ENCODE measurements at places on chromosomes 1 and 21.
A peak's percentile ranks its signal among the peaks of the same experiment; 100 is the strongest.

GRCh38 chr1:25467193-25467592, 36.5 kb downstream of the MACO1 start:
- DNase-seq, result no peak

DNA sequence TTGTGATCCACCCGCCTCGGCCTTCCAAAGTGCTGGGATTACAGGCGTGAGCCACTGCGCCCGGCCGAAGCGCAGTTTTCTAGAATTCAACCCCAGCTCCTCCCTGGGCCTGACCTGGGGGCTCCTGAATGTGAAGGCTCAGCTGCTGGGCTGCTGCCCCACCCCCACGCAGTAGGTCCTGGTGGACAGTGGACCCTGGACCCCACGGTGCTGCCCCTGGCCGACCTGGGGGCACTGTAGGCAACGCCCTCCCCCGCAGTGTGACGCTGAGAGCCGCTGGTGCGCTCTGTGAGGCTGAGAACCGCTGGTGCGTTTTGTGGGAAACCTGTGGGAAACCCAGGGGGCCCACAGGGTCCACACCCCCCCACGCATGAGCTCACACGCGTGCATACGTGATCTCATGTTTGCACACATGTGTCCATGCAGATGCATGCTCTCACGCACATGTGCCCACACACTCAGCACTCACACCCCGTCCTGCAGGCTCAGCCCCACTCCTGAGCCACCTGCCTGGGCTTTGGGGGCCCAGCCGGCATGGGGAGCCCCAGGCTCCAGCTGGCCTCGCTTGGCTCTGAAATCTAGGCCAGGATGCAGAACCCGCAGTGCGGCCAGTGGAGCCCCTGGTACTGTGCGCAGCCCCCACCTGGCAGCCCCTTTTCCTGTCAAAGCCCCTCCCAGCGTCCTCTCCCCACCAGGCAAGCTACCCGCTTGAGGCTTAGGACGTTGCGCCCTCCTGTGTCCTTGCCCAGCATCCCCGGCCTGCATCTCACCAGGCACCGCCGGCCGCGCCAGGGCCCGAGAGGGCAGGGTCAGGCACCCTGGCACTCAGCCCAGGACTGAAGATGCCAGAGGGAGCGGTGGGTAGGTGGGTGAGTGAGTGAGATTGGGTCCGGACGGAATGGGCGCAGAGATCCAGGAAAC, 67.7 kb downstream of the COL18A1 start:
- DNase-seq, result no peak

DNA sequence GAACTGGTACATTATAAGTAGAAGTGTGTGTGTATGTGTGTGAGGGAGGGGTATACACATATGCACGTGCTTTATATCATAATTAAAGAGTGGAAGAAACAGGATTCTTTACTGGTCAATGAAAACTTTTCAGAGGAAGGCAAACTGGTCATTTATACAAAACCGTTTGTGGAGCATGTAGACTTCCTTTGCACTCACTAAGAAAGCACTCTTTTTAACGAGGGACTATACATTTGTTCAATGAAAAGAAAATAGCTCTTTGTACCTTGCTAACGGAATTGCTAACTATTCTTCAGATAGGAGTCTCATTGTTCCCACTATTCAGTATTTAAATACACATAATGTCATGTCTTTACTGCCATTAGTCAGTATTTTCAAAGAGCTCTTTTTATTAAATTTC, 219.3 kb downstream of the ST6GALNAC3 start:
- DNase-seq, result no peak

DNA sequence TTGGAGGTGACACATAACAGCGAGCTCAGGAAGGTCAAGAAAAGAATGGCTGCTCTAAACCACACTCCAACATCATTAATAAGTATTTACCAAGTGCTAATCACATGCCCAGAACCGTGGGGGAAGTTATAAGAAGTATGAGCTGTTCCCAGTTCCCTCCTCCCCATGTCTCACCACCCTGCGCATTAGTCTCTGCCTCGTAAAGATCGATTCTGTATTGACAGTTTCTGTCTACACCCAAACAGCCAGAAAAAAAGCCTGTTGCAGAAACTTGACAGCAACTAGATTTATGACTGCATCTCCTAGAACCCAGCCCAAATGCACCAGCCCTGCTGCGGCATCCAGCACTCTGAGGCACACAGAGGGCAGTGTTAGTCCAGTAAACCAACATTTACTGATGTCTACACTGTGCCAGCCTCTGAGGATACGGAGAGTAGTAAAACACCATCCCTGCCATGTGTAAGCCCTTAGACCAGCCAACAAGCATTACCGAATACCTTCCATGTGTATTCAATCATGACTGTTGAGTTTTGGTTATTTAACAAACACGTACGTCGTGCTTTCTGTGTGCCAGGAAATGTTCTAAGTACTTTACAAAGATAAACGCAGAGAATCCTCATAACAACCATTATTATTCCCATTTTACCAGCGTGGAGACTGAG, 63.6 kb upstream of the ZBTB40 start:
- DNase-seq, result no peak

- no peak for DNase-seq
Observed at GRCh38 chr1:168582688-168583336, 6.4 kb downstream of the XCL1 start.

DNA sequence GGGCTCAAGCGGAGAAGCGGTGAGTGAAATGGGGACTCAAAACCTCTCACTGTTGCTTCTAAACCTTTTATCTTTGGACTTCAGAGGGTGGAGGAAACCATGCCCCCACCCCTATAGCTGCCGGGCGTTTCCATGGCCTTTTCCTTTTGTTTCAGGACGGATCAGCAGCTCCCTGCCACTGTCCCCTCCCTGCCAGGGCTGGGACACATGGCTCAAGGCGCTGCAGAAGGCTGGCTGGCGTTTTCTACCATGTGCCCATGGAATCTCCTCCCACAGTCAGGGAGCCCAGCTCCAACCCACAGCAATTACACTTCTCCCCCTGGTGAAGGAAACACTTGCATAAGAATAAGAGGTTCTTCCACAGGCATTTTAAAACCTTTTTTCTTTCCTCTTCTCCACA, 812.7 kb downstream of the PLA2G4A start:
- no peak for DNase-seq

DNA sequence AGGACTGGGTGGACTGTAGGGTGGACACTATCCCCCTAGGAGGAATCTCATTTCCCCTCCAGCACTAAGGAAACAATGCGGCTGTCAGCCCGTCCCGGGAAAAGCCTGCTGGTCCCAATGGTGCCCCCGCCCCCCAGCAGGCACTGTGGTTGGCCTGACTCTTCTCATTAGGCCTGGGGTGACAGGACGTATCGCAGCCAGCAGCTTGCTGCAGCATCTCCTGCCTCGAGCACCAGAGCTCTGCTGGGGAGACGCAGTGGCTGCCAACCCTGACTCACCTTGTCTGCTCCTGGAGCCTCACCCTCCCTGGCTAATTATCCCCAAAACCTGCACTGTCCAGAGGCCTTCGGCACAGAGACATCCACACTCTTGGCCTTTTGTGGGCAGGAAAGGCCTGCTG, 115.1 kb upstream of the GJB5 start:
- DNase-seq, result no peak

- DNase-seq, result no peak
Observed at GRCh38 chr1:163308811-163309210, 12.9 kb upstream of the NUF2 start.

GRCh38 chr1:153741986-153742385, 14.1 kb downstream of the INTS3 start:
- DNase-seq, result no peak

DNA sequence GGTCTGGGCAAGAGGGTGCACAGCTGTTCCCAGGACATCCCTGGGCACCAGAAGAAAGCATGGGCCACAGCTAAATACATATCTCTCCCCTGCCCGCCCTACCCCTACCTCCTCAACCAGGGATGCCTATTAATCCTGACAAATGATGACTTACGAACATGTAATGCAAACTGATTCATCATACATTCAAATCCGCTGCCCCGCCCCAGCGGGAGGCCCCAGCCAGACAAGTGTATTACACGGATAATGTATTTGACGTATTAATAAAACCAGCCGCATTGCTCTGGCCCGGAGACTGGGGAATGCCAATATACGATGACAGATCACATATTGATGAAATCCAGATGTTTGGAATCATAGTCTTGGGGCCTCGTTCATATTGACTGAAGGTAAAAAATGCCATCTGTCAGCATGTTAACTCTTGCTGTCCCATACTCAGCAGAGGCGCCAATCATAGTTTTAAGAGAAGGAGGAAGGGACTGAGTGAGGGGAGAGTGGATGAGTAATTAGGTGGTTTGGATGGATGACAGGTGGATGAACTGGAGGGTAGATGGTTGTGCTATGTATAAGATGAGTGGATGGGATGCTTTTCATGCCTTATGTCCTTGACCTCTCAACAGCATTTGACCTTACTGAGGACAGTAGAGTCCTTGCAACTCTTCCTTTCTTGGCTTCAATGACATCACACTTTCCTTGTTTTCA, 68.2 kb downstream of the TMEM53 start:
- no peak for DNase-seq

- no peak for DNase-seq
Observed at GRCh38 chr1:197776351-197777105, 1.2 kb upstream of the DENND1B start.

DNA sequence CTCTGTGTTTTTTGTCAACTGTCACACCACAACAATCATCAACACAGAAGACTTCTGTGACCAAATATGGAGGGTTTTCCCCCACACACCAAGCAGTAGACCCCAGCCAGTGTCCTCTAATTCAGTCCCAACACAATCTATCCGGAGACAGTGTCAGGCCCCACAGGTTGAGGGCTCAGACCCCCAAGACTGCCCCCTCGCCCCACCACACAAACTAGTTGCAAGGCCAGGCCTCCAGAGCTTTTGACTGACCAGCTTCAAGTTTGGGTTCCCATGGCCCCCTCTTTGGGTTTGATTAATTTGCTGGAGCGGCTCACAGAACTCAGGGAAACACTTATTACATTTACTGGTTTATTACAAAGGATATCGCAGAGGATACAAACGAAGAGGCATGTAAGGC, 37.2 kb downstream of the NEK2 start:
- no peak for DNase-seq

GRCh38 chr1:1213345-1214265, at the start of gene TNFRSF4:
Gene TNFRSF4 (minus strand): TSS chr1:1214153. CDS start chr1:1214127, 26 bp downstream.
- no peak for DNase-seq

GRCh38 chr1:201673915-201674314, 135.0 kb downstream of the NAV1 start:
- no peak for DNase-seq

DNA sequence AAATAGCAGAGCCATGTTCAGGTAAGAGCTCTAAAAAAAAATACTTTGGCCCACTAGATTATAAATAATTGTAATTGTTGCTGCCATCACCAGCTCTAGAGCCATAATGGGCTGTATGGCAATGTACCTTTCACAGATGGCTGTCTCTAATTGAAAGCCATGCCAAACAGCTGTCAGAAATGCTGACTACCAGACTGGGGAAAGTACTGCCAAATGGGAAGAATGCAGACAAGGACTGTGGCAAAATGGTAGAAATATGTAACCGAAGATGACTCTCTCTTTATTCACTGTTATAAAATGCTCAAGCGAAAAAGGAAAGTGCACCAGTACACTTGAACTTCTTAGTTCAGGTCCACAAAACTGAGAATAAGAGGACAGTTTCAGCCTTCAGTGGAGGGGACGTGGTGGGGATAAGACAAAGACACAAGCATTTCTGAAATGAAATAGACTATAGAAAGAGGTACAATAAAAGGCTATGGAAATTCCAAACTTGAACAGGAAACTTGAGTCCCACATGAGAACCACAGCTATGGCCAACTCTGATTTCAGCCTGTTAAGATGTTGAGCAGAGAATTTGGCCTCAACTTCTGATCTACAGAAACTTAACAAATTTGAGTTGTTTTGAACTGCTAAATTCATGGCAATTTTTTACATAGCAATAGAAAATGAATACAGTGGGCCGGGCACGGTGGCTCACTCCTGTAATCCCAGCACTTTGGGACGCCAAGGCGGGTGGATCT, 46.5 kb upstream of the LPGAT1 start:
- DNase-seq, result no peak

- peak; percentile 49 for DNase-seq
Observed at GRCh38 chr1:45522324-45523104, 830 bp upstream of the PRDX1 start.

DNA sequence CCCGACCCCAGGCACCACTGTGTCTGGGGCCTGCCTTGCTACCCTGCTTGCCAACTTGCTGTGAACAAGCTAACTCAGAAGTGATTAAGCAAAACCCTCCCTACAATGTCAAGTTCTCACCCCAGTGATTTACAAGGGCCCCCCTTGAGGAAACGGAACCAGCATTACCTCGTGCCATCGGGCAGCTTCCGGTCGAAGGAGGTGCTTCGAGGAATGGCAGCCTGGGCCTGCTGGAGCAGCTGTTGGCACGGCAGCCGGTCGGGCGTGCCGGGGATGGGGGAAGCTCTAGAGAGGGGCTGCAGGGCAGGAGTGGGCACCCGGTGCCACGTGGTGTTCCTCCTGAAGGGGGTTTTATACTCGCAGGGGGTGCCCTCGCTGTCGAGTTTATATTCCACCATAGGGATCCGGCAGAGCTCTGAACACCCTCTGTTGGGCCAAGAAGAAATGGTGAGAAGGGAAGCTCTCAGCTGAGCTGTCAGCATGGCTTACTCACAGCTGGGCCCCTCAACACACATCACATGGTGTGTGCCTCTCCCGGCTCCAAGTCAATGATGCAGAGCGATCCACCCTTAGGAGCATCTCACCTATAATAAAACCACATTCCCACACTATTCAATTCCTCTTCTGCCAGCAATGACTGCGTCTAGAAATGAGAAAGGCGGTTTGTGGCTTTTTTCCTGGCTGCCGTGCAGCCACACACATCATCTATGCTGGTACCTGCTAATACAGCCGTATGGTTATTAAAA, 184.4 kb downstream of the SIPA1L2 start:
- no peak for DNase-seq

DNA sequence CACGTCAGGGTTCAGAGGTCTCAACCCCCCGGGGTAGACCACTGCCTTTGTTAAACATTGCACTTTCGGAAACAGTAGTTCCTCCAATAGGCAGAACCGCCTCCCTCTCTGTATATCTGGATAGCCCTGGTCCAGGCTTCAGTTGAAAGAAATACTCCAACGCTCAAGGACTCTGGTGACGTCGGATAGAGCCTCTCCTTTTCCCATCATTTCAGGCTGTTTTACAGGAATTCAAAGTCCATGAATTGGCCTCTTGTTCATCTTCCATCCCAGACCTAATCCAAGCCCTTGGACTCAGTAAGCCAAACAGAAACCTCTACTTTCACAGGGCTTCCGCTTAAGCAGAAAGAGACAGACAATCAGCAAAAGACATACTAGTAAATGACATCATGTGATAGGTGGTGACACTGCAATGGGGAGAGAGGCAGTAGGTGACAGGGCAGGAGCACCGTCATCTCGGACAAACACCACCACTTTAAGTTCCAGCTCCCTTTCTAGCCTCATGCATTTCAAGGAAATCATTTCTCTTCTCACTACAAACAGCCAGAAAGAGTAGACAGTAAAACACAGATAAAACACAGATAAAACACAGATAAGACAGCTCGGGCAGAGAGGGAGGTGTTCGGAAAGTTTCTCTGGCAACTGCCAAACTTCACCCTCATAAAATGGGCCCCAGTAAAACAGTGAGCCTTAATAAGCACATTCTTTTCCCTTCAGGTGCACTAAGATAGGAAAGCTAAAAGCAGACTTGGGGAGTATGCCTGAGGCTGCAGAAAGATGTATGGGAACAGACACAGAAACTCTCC, 2.3 kb upstream of the PLA2G2A start:
- DNase-seq, result no peak

GRCh38 chr1:35173909-35174540, 18.9 kb downstream of the SFPQ start:
- peak; percentile 82 for DNase-seq

Measured in NCI-H510A treated with DMSO at 0.1 percent for 48 hours (cell line).